ENCODE measurements at places on chromosomes 13 and 19. TPM values are rescaled to one million over a fixed set of nuclear protein-coding genes. Genes with fewer than 3 reads are reported as not detected.

- no peak overlapping the region for H3K27ac ChIP-seq
- no peaks in the 10 kb centered on the region for H3K36me3 ChIP-seq
- no peak overlapping the region for H3K4me3 ChIP-seq
Observed at GRCh38 chr13:108322206-108322824, 52.8 kb downstream of the TNFSF13B start.

The TICAM1 gene
- 0.90 TPM for total RNA-seq

DNA sequence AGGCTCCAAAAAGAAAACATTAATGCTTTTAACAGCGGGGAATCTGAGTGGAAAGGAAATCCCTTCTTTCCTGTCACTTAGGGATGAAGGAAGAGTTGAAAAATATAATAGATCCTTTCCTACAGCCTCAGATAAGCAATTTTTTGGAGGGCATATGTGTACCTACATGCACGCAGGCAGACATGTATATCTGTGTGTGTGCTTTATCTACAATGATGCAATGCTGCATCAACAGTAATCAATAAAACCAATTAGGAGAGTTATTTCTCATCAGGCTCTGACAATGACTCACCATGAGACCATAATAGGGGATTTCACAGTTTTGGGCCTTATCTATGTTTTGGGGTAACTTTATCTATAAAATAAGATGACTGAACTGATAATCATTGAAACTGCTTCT is 444.1 kb downstream of the ITGBL1 start:
- H3K27ac ChIP-seq: no peak overlapping the region
- DNase-seq: no peak
- no peak overlapping the region for H3K4me3 ChIP-seq
- H3K27me3 ChIP-seq: no peaks in the 10 kb centered on the region
- H3K36me3 ChIP-seq: no peaks in the 10 kb centered on the region
- no peaks in the 10 kb centered on the region for H3K4me1 ChIP-seq

The PSG3 gene
- total RNA-seq: not detected

DNA sequence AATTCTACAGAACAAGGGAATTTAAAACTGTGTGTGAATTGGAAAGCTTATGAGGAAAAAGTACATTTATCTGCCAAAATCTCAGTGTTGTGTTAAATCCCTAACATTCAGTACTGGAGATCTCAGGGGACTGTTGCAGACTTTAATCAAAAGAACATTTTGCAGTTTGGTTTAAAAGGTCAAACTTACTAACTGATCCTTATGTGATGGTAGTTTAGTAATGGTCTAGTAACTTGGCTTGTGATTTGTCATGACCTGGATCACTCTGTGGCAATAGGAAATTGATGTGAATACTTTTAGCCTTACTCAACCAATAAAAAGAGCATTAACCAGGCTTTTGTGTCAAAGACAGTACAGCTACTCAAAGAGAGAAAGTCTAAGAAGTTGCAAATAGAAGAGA is 862.1 kb upstream of the MIR17HG start:
- no peak overlapping the region for H3K27ac ChIP-seq
- H3K4me1 ChIP-seq: no peaks in the 10 kb centered on the region
- no peaks in the 10 kb centered on the region for H3K27me3 ChIP-seq

DNA sequence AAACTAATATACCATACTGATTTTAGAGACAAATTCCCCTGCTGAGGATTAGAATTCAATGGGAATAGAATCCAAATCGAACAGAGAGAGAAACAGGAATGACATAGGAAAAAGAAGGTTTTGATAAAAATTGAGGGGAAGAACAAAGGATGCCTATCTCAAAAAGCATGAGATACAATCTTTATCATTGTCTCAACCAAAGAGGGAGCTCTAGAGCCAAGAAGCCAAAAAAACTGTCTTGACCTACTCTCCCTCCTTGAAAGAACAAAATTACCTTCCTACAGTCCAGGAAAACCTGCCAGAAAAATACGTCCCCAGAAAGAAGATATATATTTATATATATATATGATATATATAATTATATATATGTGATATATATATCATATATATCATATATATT is 39.2 kb upstream of the MIR17HG start:
- no peak for DNase-seq
- H3K36me3 ChIP-seq: no peaks in the 10 kb centered on the region
- H3K4me1 ChIP-seq: no peaks in the 10 kb centered on the region
- H3K27me3 ChIP-seq: no peaks in the 10 kb centered on the region
- no peak overlapping the region for H3K27ac ChIP-seq
- no peak overlapping the region for H3K4me3 ChIP-seq

- no peak overlapping the region for H3K4me3 ChIP-seq
- peaks cover 12% of the 10 kb centered on the region for H3K27me3 ChIP-seq
- H3K4me1 ChIP-seq: peaks cover 1% of the 10 kb centered on the region
- no peak overlapping the region for H3K27ac ChIP-seq
- peak; percentile 31 for DNase-seq
Observed at GRCh38 chr13:76808927-76809326, 77.3 kb downstream of the KCTD12 start.

DNA sequence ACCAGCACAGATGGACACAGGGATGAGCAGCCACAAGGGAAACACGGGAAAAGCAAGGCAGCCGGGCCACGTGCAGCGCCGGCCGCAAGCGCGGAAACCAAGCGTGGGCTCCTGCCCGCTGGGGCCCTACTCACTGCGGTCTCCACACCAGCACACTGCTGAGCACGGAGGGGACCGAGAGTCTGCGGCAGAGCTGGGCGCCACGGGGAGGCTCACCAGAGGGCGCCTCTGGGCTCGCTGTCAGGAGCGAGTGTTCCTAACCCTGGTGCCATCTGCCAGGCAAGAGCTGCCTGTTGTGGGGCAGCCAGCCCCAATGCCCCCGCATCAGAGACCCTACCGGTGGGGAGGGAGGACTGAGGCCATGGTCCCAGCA is 26.5 kb downstream of the MPND start:
- H3K27ac ChIP-seq: no peak overlapping the region
- peaks cover 38% of the 10 kb centered on the region for H3K4me1 ChIP-seq
- peaks cover 25% of the 10 kb centered on the region for H3K36me3 ChIP-seq

The MPND gene
- total RNA-seq: 2.3 TPM

GRCh38 chr13:46053162-46054012 is 841 bp upstream of the ZC3H13 start:
- H3K27ac ChIP-seq: no peak overlapping the region
- no peaks in the 10 kb centered on the region for H3K36me3 ChIP-seq
- H3K4me3 ChIP-seq: peak overlapping the region; percentile 80
- H3K4me1 ChIP-seq: no peaks in the 10 kb centered on the region

The CASP14 gene
- total RNA-seq: not detected

The CNMD gene
- not detected for total RNA-seq

GRCh38 chr19:13420780-13421179 is 85.5 kb downstream of the CACNA1A start:
- H3K36me3 ChIP-seq: no peaks in the 10 kb centered on the region
- H3K4me1 ChIP-seq: no peaks in the 10 kb centered on the region
- no peak for DNase-seq

All from IMR-90 (cell line).